ENCODE measurements at places on chromosomes 7 and 10. TPM values are rescaled to one million over a fixed set of nuclear protein-coding genes. Genes with fewer than 3 reads are reported as not detected.

C10orf62 gene
- not detected for total RNA-seq

- DNase-seq, result no peak
These were observed 96.8 kb downstream of the RAB18 start for GRCh38 chr10:27600930-27601329.

GRCh38 chr10:49290607-49291006 is 8.4 kb upstream of the C10orf71 start:
- no peak for DNase-seq

EMX2 gene
- total RNA-seq, result not detected

All from activated CD4-positive, alpha-beta memory T cell treated with anti-CD3 and anti-CD28 coated beads, Interleukin-2, amount 10 ng/mL, durations not matched to agents 7 days and 5 days (primary cell).